ENCODE measurements at places on chromosomes 1 and 21.

- DNase-seq: no peak
Measured at GRCh38 chr1:115665319-115666096, 23.7 kb downstream of the VANGL1 start.

DNA sequence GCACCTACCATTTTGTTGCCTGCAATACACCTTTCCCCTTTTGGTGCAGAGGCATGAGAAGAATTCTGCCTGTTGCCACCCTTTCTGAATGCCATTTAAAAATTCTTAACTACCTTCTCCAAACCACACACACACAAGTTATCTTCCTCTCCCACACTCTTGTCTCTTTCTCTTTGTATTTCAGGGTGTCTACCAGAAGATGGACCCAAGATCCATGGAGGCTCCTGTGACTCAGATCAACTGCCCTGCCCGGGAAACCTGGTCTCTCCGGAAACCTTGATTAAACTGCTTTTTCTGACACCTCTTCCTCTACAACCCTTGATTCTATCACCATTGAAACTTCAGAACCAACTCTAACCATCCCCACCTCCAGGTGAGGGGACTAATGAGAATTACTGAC, 2.4 kb upstream of the TARS2 start:
- DNase-seq: peak; percentile 45

DNA sequence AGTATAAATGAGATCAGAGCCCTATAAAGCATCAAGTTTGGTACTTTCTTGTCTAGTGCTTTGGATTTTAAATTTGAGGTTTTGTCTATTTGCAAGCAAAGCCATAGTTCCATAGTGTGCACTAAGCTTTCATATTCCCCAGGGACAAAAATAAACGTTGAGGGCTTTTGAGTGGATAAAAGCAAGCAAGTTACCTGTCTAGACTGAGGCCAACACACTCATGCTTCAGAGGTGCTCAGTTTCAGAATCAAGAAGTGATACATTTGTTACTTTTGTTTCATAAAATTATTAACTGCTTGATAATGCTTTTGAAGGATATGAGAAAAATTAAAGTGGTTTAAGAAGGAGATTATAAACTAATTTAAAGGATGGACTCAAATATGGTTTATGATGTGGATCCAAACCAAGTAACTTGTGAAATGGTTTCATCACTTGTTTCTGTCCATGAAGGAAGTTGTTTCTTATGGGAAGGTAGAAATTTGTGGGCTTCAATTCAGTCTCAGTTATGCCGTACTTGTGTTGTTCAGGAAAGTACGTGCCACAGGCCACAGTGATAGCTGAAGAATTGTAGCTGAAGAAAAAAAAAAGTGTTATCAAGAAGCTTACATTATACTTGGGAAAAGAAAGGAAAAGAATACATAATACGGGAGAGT, 71.2 kb downstream of the CHRM3 start:
- DNase-seq: no peak

- DNase-seq: no peak
Measured at GRCh38 chr1:36084497-36085115, 712 bp downstream of the TEKT2 start.

GRCh38 chr1:174217248-174217647, 57.9 kb downstream of the RABGAP1L start:
- no peak for DNase-seq

DNA sequence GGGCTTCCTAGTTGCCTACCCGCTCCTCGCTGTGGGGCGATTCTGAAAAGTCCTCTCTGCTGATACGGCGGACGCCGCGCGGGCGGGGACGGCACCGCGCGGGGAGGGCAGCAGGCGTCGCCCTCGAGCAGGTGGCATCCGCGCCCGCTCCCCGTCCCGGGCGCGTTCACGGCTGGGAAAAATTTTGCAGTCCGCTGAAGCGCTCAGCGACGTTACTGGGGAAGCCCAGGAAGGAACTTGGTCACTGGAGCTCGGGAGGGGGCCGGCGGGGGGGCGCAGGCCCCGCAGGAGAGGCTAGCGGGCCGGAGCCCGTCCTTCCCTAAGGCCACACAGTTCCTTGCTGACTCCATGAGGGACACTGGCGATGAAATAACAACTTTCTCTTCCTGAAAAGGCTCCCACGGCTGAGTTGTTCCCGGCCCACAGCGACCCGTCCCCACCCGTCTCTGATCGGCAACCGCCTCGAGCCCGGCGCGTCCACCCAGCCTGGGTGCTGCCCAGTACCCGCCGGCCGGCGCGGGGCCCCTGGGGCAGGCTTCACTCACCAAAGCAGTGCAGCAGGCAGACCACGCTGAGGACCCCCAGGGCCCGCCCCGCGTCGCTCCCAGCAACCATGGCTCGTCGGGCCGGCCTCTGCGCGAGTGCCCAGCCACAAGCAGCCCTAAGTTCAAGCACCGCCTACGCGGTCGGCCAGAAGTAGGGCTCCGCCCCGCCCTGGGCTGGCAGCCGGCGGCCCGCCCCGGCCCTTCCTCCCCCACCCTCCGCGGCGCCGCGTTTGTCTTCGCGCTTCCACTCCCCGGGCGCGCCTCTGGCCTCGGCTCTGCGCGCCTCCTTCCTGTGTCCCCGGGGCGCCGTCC, at the start of gene CD58:
CD58 (minus strand) TSS at position 669 of the 857 bp plus-strand sequence; CDS start at position 615, 54 bp downstream.
- DNase-seq: peak; percentile 89

- DNase-seq: no peak
Measured at GRCh38 chr1:102466487-102466886, 469.8 kb upstream of the OLFM3 start.

DNA sequence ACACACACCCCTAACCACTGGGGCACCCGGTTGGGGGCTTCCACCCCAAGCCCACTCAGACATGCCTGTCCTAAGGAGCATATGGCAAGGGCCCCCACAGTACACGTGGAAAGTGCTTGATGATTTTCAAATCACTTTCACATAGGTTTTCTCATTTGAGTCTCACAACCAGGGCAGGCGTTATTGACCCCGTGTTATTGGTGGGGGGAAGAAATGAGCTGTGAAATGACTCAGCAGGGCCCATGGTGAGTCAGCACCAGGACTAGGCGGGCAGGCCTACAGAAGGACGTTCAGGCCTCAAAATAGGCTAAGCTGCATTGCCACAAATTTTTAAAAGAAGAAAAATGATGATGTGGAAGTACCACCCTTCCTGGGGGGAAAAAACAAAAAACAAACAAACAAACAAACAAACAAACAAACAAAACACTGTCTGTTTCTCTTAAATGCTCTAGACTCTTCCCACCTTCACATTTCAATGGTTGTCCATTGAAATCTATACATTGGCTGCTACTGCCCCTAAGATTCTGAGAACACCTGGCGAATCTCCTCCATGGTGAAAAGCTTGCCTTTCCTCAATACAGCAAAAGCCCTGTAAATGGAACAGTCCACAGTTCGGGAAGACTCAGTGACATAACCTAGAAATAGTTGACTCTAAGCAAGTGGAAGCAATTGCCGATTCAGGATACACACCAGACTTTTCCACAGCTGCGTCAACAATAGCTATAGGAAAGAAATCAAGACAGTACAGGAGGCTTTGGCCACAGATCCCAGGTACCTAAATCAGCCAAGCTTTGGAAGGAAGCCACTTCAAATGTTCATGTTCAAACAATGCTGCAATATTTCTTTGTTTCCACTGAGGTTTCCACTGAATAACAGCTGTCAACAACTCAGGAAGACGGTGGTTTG, 234.7 kb downstream of the TOMM20 start:
- DNase-seq: no peak

- DNase-seq: no peak
Measured at GRCh38 chr1:207002724-207003146, 29.8 kb downstream of the C1orf116 start.

- no peak for DNase-seq
Measured at GRCh38 chr1:213070406-213070805, 19.4 kb downstream of the RPS6KC1 start.

- DNase-seq: no peak
Measured at GRCh38 chr21:27515676-27516075, 548.8 kb upstream of the ADAMTS5 start.

- no peak for DNase-seq
Measured at GRCh38 chr1:199453723-199454122, 573.8 kb upstream of the NR5A2 start.

DNA sequence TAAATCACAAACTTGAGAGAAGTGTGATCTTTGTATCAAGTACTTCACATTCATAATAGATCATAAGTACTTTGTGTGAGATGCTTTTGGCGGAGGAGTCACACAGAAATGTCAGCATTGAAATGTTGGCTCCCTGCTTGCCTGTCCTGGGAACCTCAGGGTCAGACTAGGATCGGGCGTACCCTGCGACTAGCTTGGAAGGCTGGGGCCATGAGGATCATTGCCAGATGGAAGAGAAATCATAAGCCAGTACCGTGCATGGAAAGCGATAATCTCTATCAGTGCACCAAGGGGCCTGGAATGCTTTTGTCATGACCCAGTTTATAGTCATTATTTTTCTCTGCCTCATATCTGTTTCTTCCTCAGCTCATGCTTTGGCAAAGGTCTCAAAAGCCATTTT, 35.5 kb downstream of the MTR start:
- no peak for DNase-seq

- DNase-seq: peak; percentile 57
Measured at GRCh38 chr1:22641906-22642636, 1.4 kb upstream of the C1QC start.

DNA sequence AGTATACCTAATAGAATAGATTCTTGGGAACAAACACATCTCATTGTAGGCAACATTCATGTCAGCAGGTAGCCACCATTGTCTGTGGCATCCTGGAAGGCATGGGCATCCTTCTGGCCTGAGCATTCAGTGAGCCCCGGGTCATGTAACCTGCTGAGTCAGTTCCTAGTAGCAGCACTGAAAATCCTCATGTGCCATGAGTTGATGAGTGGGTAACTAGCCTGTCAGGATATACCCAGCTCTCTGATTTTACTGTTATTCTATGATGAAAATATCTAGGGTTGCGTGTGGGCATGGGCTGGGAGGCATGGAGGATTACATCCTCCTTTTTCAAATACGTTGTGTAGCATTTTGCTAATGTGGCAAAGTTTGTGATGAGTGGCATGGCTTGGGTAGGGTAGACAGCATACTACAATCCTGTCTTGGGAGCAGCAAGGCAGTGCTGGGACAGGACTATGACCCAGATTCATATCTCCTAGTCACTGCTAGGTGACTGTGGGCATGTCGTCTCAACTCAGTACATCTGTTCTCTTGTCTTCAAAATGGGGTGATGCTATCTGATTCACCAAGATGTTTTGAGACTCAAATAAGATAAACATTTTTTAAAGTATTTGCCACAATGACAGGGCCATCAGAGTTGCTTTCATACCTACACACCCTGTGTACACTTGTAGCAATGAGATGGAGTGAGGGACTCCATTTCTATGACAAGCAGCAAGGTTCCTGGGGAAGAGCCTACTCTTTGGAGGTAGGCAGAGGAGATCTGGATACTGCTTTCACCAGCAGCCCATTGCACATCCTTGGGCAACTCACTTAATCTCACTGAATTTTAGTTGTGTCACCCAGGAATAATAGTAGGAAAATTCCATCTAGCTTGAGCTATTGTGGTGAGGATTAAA, 62.5 kb downstream of the CD58 start:
- no peak for DNase-seq

DNA sequence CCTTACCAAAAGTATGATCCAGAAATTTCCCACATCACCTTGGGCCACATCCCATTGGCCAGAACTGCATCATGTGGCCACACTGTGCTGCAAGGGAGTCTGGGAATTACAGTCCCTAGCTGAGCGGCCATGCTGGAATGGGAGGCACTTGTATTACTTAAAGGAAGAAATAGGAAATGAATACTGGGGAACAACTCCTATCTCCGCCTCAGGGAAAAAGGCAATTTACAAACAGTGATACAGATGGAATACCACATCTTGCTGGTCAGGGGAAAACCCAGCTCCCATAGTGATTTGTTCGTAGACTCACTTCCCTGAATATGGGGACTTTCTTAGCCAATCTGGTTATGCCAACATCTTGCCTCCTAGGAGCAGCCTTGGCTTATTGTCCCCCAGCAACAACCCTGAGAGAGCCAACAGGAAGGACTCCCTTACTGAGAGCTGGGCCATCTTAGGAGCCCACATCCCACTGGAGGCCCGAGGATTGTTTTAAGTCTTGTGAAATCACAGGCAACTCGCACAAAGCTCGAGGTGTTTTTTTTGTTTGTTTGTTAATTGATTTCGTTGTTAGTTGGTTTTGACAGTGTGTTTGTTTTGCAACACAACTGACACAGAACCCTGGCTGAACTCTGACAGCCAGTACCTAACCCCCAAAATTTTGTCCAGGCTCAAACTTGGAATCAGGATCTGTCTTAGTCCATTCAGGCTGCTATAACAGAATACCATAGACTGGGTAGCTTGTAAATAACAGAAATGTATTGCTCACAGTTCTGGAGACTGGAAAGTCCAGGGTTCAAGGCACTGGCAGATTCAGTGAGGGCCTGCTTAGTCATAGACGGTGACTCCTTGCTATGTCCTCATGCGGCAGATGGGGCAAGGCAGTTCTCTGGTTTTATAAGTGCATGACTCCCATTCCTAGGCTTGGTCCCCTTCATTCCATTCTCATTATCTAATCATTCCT, 14.9 kb downstream of the CDA start:
- peak; percentile 69 for DNase-seq

DNA sequence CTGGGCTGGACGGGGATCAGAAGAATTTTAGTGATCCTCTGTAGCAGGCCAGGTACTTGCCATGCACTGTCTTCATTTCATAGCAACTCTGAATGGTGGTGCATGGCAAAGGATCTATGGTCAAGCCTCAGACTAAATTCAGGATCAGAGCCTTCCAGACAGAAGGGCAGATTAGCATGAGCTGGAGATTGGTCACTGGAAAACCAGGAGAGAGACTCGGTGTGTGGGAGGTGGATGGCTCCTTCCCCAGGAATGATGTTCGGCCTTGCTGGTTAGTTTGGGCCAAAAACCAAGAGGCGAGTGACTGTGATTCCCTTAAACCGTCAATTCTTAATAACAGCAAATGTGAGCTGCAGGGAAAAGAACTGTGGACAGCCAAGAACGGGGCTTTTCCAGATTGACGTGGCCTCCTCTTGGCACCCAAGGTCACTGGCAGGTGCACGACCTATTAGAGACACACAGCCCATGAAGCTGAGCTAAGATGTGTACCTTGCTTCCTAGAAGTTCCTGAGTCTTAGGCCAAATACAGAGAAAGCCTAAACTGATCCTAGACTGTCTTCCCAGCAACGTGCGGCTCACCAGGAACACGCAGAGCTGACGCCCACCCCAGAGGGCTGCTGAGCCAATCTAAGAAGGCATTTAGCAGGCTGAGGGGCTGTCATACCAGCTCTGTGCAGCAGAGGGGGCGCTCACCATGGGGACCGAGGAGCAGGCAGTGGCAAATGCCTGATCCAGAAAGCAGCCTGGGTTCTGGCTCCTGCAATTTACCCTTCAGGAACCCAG, 18.5 kb downstream of the ALDH4A1 start:
- peak; percentile 85 for DNase-seq

DNA sequence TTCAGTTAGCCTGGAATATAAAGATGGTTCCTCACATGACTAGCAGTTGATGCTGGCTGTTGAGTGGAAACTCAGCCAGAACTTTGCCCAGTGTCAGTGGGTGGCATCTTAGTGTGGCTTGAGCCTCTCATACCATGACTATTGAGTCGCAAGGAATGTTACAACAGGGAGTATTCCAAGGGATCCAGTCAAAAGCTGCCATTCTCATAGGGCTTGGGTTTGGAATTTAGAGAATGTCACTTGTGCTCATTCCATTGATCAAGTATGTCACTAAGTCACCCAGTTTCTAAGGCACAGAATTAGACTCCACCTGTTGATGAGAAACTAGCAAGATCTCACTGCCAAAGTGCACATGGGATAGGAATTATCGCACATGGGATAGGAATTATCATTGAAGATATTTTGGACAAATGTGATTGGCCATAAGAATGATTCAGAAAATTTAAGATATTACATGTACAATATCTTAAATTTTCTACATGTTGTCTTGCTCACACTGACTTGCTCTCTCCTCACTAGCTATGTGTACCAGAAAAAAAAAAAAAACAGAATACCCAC, 1290.7 kb upstream of the ADGRL2 start:
- DNase-seq: no peak

- no peak for DNase-seq
Measured at GRCh38 chr1:75787524-75787923, 1.5 kb downstream of the RABGGTB start.

Data from Peyer's patch (tissue), 4 donors.